ENCODE measurements at places on chromosomes 2 and 18.

- no peak for DNase-seq
These were observed 718.9 kb upstream of the FANCL start for GRCh38 chr2:58959996-58960395.

GRCh38 chr2:904246-905024, 46.2 kb upstream of the SNTG2 start:
- DNase-seq, result no peak

GRCh38 chr2:206521115-206521514, 77.8 kb downstream of the ADAM23 start:
- no peak for DNase-seq

GRCh38 chr2:239324456-239324855, 76.4 kb downstream of the HDAC4 start:
- no peak for DNase-seq

DNA sequence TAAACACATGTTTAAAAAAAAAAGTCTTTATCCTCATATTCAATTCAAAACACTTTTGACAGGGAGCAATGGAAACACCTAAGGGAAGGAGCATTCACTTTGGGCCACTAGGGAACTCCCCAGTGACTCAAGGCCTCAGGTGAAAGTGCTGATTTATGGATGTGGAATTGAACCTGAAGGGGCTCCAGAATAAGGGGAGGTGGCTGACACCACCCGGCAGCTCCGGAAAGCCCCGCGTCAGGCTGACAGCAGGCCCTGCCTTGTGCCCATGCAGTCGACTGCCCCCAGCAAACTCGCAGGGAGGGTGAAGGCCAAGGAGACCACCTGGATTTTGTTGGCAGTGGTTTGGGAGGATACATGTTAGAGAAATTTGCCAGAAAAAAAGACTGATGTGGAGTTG, 275.3 kb upstream of the NCKAP5 start:
- DNase-seq, result no peak

DNA sequence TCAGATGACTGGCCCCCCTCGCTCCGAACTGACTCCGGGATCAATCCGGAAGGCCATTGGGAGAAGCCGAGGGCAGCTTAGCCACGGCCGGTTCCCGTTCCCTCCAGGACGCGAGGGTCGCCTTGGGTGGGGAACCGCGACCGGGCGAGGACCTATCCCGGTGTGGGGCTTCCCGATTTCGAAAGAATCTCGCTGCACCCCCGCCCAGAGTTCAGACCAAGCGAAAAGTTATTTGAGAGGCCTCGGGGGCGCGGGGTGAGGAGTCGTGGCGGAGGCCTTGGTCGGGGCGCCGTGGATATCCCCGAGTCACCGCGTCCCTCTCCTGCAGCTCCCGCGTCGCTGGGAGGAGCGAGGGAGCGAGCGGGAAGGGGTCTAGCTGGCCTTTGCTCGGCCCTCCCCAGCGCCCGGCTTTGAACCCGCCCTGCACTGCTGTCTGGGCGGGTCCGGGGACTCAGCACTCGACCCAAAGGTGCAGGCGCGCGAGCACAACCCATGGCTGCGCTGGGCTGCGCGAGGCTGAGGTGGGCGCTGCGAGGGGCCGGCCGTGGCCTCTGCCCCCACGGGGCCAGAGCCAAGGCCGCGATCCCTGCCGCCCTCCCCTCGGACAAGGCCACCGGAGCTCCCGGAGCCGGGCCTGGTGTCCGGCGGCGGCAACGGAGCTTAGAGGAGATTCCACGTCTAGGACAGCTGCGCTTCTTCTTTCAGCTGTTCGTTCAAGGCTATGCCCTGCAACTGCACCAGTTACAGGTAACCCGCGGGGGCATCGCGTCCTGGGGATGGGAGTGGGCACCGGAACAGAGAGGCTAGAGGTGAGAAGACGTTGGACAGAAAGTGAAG, at the start of gene CYP27A1:
CYP27A1 (plus strand) TSS at position 457 of the 837 bp plus-strand sequence; CDS start at position 493, 36 bp downstream.
- DNase-seq, result no peak

DNA sequence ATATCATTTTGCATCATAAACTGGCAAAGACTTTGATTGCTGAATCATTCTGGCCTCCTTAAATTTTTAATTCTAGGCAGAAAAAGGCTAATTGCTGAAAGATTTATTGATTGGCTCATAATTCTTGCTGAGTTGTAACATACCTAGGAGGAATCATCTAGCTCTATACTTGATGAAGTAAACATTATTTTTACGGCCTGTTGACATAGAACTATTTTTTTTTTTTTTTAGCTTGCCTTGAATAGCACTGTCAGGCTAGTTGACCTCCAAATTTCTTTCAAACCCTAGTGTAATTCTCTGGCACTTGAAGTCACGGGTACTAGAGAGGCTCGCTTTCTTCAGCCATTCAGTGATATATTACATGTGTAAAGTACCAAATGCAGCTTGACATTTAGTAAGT, 2.8 kb downstream of the SERPINB12 start:
- no peak for DNase-seq

GRCh38 chr2:61943251-61943650, 37.8 kb downstream of the COMMD1 start:
- no peak for DNase-seq

GRCh38 chr2:240462073-240462706, 26.7 kb downstream of the GPC1 start:
- no peak for DNase-seq

- DNase-seq, result no peak
These were observed 203.9 kb downstream of the C1D start for GRCh38 chr2:67858886-67859285.

DNA sequence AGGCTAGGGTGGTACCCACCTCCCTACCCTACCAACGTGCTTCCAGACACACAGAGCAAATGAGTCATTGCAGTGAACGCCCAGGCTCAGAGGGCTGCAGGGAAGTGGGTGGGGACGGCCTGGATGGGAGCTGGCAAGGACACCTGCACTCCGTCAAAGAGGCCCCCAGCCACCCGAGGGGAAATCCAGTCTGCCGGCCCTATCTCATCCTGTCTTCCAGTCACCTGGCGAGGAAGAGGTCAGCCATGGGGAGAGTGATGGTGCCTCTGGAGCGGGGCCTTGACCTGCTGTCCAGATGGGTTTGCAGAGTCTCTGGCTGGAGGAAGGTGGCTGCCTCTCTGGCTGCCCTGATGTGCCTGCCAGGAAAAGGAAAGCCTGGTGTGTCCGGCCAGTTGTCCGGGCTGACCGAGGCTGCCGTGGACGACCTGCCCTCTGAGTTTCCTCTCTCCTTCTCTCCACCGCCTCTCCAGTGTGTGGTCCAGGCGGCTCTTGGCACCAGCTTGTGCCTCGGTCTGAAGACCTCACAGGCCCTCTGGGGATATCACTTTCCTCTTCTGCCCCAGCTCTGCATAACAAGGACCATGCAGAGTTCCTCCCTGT, 209.7 kb upstream of the COPS8 start:
- peak; percentile 40 for DNase-seq

GRCh38 chr2:19351499-19351898, 6.9 kb downstream of the OSR1 start:
- DNase-seq, result no peak

GRCh38 chr2:95082477-95082876, 39.1 kb downstream of the MRPS5 start:
- DNase-seq, result no peak

DNA sequence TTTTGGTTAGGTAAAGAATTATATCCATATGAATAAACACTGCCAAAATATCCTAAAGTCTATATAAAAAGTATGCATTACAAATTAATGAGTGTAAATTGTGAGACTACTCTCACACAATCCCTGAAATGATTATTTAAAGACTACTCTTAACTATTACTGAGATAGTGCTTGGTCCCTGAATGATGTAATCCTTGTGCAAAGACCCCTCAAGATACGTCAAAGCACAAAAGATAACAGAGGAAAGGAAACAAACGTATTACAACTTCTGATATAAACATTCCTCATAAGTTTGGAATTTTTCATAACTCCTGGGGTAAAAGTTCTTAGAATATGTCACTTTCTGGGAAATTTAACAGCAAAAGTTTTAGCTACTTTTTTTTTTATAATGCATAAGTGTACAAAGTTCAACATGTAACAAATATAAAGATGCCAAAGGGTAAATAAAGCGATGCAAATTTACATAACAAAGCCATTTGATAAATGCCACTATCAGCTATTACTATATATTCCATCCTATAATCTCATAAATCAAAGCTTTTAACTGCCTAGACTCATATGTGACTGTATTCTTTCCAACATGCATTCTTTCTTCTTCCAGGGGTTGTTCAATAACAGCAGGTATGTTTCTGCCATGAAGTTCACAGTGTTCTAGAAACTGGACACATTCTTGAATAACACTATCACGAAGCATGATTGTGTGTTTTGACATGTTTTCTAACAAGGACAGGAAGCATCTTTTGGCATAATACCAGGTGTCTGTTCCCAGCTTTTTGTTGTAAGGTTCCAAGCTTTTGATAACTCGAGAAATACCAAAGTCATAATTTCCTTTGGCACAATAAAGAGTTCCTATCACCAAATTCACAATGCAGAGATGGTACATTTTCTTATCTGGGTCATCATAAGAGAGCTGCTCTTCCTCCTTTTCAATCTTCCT, 158.0 kb downstream of the AGPS start:
- DNase-seq, result peak; percentile 16

DNA sequence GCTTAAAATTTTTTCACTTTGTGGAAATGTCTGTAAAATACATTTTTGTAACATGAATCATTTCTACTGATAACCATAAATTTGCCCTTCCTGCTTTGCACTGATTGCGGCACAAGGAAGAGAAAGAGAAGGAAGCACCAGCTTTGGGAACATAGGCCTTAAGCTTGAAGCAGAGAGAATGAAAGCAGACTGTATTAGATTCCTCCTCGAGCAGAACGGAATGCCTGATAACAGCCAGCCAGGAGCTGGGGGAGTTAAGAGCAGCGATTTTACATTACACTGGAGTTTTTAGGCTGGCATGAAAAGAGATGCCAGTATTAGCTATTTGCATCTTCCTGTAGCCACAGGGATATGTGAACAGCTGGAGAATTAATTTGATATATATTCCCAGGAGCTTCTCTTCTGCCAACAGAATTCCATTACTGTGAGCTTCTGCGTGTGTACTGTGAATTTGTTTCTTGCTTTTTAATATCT, 33.5 kb downstream of the CRIM1 start:
- peak; percentile 86 for DNase-seq

GRCh38 chr2:155846259-155846658, 486.3 kb downstream of the NR4A2 start:
- no peak for DNase-seq

DNA sequence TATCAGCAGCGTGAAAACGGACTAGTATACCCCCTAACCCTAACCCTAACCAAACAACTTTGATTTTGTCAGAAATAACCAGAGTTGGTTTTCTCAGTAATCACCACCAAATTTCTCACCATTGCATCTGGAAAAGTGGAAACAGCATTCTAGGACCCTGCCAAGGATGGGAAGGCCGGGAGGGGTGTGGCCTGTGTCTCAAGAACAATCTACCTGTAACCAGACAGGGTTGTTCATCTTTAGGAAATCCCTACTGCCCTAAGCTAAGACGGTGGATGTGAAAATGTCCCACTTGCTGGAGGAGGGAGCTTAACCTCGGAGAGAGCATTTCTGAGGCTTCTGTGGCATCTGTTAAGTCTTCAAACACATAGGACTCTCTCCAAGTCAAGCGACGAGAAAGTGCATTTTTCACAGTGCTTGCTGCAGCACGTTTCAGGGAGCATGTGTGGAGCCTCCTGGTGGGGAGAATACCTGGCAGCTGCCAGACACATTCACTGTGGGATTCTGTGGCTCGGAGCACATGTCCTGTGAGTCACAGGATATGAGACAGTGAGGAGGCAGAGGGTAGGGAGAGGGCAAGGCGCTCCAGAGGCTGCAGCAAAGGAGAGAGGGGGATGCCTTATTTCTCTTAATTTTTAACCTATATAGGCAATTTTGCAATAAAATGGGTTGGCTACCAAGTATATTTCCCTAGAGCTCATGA, 207.5 kb downstream of the SPP2 start:
- DNase-seq, result peak; percentile 94

- DNase-seq, result no peak
These were observed 35.4 kb downstream of the BABAM2 start for GRCh38 chr2:27925766-27926472.

GRCh38 chr2:103667335-103667884, 905.6 kb downstream of the TMEM182 start:
- no peak for DNase-seq

DNA sequence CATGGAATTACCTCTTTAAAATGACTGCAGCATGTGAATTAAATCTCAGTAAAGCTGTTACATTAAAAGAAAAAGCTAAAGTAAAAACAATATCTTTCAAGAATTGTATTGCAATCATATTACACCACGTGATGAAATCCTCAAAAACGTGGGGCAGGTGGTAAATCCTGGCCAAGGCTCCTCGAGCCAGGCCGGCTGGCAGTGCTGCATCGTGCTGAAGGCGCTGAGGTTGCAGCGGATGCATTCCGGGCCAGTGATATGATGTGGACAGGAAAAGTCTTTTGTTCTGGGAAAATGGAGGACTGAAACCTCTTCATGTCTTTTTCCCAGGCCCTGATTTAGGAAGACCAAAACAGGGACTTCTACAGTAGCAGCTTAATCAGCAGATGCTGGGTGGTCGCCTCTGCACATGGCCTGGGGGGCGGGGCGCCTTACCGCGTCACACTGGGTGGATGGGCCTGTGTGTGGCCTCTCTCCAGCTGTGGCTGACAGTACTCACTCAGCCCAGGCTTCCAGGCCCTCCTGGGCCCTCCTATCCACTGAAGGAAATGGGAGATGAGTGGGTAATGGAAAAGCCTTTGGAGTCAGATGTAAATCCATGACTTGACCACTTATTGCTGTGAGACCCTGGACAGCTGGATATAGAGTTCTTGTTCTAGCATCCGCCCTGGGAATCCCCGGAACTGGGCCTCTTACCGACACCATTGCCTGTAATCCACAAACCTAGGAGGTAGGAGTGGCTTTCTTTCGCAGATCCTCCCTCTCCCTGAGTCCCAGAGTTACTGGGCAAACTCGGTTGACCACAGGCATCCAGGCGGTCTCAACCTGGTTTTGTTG, 45.1 kb downstream of the PROC start:
- no peak for DNase-seq

DNA sequence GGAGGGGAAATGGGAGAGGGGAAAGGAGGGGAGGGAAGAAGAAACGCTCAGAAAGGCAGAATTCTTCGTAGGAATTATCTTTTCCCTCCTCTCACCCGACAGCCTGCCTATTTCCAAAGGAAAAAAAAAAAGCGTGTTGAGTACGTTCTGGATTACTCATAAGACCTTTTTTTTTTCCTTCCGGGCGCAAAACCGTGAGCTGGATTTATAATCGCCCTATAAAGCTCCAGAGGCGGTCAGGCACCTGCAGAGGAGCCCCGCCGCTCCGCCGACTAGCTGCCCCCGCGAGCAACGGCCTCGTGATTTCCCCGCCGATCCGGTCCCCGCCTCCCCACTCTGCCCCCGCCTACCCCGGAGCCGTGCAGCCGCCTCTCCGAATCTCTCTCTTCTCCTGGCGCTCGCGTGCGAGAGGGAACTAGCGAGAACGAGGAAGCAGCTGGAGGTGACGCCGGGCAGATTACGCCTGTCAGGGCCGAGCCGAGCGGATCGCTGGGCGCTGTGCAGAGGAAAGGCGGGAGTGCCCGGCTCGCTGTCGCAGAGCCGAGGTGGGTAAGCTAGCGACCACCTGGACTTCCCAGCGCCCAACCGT, at the start of gene GAD1:
GAD1 (plus strand) TSS at position 384 of the 589 bp plus-strand sequence. CDS start 1,705 bp downstream, outside the sequence.
- peak; percentile 78 for DNase-seq

GRCh38 chr18:46754188-46754587, 2.7 kb downstream of the ST8SIA5 start:
- DNase-seq, result no peak

Data from NCI-H226 (cell line).